ENCODE measurements at places on chromosomes 7 and 10. TPM values are rescaled to one million over a fixed set of nuclear protein-coding genes. Genes with fewer than 3 reads are reported as not detected.

- no peak for DNase-seq
Measured at GRCh38 chr7:36439624-36440023, 50.0 kb downstream of the ANLN start.

- peak; percentile 62 for DNase-seq
Measured at GRCh38 chr10:71302874-71303568, 16.0 kb upstream of the SLC29A3 start.

DNA sequence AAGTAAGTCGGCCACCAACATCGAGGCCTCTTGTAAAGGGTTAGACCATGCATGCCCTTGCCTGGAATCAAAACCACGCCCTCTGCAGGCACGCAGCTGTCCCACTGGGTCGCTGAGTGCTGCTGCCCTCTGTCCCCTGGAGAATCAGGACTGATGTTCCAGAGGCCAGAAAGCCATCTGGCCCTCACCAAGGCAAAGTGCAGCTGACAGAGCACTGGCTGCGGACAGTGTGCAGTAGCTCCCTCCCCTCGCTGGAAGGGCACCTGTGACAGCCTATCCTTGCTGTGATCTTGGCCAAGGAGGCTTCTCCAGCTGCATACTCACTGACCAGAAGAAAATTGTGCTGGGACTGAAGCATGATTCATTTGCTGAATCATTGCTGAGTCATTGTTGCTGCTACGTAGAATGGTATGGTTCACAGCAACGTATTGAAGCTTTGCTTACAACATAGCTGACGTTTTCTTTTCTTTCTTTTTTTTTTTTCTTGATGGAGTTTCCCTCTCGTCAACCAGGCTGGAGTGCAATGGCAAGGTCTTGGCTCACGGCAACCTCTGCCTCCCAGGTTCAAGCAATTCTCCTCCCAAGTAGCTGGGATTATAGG, 30.4 kb downstream of the DDC start:
- DNase-seq: peak; percentile 14

The GPC2 gene
- total RNA-seq: 7.0 TPM

DNA sequence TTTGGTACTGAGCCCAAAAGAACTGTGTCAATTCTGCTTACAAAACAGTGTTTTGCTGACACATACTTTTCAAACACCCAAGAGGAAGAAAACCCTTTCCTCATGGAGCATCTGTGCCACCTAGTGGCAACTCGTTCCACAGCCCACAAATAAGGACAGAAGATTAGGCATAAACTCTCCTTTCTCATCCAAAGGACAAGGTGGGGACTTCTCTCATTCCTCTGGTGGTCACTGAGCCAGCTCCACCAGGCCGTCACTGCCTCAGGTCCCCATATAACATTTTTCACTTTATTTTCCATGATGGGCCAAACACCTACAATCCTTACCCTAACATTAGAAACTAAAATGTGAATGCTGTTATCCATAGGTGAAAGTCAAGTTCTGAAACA, 76.9 kb downstream of the RNF216 start:
- DNase-seq: peak; percentile 73

DNA sequence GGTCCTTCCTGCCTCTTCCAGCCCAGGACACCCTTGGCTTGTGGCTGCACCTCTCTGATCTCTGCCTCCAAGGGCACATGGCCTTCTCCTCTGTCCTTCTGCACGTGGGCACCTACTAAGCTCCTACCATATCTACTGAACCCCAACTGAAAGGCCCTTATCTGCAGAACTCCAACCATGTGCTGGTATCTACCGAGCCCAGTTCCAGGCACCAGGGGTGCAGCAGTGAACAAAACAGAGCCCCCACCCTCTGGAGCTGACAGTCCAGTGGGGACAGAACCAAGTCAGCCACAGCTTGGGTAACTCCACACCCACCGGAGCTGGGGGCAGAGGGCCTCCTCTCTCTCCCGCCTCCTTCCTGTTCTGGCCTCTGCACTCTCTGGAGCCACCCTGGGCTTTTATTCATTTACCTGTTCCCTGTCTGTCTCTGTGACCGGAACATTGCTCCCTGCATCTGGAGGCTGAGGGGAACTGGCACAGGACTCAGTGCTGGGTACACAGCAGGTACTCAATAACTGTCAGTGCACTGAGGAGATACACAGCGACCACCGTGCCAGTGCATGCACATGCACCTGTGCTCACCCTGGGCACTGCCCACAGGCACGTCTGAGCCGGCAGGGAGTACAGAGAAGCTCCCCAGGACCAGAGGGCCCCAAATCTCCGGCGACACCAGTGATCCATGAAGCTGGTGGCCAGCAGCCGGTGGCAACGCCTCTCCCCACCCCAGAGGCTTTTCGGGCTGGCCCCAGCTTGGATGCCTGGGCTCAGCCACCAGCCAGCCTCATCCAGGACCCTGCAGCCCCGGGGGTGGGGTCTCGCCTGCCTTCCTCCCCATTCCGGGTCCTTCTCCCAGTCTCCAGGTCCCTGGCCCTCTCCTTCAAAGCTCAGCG, 2.0 kb downstream of the MICALL2 start:
- no peak for DNase-seq

DNA sequence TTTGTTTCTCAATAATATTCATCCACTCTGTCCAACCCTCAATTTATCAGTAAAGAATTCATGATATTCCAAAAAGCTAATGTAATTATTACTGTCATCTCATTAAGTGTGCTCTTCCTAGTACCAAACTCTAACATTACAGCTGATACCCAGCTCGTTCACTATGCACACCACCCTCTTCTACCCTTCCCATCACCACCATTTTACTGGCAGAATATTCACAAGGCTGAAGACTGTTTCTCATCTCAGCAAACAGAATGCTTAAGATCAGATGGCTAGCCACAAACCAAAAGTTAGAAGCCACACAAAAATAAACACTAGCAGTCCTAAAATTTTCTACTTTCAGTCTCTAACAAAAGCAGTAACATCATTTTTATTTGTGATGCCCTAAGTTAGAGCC, 121.5 kb downstream of the SRPK2 start:
- no peak for DNase-seq

DNA sequence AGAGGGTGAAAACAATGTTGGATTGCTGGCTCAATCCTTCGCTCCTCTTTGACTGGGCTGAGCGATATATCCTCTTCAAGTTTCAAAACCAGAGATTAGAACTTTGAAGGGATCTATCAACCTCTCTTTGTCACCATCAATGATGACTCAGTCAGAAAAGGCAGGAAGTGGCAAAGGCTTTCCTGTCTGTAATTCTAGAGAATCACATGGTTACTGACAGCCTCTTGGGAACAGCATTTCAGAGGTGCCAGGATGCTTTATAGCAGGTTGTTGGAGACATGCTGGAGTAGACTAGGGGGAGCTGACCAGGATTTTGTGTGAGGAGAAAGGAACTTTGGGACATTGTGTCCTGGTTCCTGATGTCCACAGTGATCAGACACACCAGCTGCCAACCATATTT, 81.3 kb downstream of the PRKCQ start:
- peak; percentile 63 for DNase-seq

GRCh38 chr10:43058716-43059335, 18.0 kb upstream of the RET start:
- no peak for DNase-seq

The DLG5 gene
- 3.7 TPM for total RNA-seq

- no peak for DNase-seq
Measured at GRCh38 chr10:74307061-74307651, 156.1 kb downstream of the ADK start.

- no peak for DNase-seq
Measured at GRCh38 chr7:30796105-30796869, 25.1 kb downstream of the MINDY4 start.

GRCh38 chr10:4141471-4141870, 356.5 kb upstream of the KLF6 start:
- DNase-seq: no peak

DNA sequence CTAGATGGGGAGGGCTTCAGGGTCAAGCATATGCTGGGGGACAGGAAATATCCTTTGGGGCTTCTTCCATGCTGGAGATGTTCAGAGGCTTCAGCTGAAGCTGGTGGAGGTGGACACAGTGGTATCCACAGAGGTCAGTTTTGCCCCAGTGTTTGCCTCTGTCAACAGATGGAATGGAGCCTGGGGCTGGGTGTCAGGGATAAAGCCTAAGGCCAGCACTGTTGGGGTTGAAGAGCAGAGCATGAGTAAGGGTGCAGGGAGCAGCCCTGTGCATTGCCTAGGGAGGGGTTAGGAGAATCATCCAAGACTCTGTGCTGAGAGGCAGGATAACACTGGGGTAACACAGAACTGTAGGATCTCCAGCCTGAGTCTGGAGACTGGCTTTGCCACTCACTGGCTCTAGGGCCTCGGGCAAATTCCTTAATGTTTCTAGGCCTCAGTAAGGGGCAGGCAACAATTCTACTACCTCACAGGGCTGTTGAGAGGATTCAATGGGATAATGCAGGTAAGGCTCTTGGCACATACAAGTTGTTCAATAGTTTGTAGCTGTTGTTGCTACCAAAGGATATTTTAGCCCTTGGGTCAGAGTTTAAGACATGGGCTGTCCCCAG, 21.8 kb upstream of the MYL7 start:
- DNase-seq: no peak

The BEND7 gene
- 0.35 TPM for total RNA-seq

- DNase-seq: no peak
Measured at GRCh38 chr7:79257959-79258358, 195.5 kb downstream of the MAGI2 start.

The GRM3 gene
- not detected for total RNA-seq

- DNase-seq: no peak
Measured at GRCh38 chr10:61475449-61475873, 22.3 kb upstream of the TMEM26 start.

DNA sequence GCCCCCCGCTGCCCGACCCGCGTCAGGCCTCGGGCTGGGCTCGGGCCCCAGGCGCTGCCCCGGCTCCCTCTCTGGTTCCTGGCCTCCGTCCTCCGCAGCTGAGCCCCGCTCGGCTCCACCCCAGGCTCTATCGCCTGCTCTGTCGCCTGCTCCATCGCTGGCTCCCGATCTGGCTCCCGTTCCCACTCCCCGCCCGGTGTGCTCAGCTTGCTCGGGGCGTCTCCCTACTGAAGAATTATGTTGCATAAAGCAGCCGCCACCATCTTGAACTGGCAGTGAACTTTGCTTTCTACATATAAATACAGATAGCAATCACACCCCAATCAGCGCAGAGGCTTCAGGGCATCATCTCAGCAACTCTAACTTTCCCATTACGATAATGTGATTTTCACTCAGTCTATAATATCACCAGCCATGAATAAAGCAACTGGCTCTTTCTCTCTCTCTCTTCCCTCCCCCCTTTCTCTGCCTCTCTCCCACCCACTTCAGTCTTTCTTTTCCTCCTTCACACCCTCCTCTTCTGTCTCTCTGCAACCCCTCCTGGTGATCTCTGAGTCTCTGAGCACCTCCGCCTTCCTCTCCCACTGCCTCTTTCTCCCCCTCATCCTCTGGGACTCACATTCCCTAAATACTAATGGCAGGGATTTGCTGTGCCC, 43.3 kb upstream of the BTRC start:
- no peak for DNase-seq

The WEE2 gene
- not detected for total RNA-seq

DNA sequence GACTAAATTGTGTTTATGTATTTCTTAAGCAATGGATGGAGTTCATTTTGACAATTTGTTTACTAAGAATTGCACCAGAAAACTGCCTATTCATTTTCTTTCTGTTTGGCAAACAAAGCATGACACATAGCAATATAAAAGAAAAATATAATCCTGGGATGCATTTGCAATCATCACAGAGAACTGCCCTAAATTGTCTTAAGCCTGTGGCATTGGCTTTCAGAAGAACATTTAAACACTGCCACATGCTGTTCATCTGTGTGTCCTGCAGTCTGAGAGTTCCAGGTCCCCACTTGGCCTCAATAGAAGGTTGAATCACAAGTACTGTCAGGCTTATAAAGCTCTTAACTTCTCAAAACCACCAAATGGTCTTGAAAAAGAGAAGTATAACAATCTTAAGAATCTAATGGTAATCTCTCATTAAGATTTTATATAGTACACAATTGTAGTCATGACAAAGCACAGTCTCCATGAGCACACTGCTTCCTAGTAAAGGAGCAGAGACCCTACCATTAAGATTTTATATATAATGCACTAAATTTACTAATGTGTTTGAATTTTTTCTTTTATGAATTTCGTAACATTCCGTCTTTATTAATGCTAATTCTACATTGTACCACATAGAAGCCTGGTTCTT, 29.9 kb downstream of the RNLS start:
- DNase-seq: peak; percentile 5

- no peak for DNase-seq
Measured at GRCh38 chr7:127047521-127047920, 205.2 kb downstream of the GRM8 start.

- no peak for DNase-seq
Measured at GRCh38 chr10:60155943-60156683, 233.6 kb downstream of the ANK3 start.

DNA sequence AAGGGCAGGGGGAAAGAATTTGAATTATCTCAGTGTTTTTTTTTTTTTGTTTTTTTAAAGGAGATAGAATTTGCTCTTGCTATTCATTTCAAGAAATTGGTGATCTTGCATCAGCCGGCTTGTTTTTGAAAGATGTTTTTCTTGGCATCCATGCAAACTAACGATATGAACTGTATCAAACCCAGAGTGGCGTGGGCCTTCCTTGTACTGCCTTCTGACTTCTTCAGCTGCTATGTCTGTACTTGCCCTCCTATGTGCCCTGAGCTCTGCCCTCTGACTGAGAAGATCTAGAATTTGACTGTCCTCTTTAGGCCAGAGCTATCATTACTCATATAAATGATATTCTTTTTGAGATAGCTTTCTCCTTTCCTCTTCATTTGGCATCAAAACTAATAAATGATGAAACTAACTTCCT, 183.1 kb downstream of the EXOC4 start:
- DNase-seq: no peak

All from CD4-positive, CD25-positive, alpha-beta regulatory T cell (primary cell).